ENCODE measurements at places on chromosomes 7 and 10. TPM values are rescaled to one million over a fixed set of nuclear protein-coding genes. Genes with fewer than 3 reads are reported as not detected.

DNA sequence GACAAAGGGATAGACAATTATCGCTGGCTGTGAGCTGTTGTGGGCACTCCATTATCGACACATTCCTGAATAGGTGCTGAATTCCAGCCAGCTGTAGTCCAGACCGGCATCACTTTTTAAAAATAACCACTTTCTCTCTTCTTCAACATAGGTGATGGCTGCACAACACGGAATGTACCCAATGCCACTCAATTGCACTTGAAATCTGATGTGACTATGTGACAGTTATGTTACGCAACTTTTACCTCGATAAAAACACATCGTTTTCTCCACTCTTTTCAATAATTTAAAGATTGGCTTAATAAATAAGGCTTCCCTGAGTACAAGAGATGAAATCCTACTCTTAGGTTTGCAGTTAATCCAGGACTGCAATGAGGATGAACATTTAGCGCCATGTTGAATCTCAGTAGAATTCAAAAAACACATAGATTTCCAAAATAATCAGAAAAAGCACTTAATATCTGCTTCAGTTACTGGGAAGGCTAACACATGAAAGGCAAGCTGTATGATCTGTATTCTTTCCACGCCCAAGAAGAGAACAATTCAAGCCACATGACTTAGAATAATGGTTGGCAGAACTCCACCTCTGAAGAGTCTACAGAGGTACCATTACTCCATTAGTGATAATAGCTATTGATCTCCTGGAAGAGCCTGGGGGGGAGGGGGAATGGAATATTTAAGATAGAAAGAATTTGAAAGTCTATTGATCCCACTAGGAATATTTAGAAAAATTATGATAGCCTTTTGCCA is 3.6 kb downstream of the YWHAG start:
- H3K4me3 ChIP-seq: no peak overlapping the region
- DNase-seq: no peak
- peaks cover 35% of the 10 kb centered on the region for H3K36me3 ChIP-seq
- H3K4me1 ChIP-seq: peaks cover 25% of the 10 kb centered on the region

DNA sequence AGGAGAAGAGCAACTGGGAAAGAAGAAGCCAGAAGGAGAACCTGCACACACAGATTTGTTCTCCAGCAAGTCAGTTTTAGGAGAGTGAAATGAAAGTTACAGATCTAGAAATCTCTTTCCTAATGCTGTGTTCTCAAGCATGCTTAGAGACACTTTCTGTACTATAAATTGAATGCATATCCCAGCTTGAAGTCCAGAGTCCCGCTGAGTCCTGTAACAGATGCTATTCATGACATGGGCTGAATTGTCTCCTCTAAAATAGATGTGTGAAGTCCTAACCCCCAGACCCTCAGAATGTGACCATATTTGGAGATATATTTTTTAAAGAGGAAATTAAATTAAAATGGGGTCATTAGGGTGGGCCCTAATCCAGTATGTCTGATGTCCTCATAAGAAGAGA is 46.9 kb upstream of the GJD4 start:
- no peaks in the 10 kb centered on the region for H3K27me3 ChIP-seq
- H3K4me3 ChIP-seq: no peak overlapping the region
- H3K36me3 ChIP-seq: peaks cover 4% of the 10 kb centered on the region
- H3K27ac ChIP-seq: no peak overlapping the region
- H3K4me1 ChIP-seq: no peaks in the 10 kb centered on the region

DNA sequence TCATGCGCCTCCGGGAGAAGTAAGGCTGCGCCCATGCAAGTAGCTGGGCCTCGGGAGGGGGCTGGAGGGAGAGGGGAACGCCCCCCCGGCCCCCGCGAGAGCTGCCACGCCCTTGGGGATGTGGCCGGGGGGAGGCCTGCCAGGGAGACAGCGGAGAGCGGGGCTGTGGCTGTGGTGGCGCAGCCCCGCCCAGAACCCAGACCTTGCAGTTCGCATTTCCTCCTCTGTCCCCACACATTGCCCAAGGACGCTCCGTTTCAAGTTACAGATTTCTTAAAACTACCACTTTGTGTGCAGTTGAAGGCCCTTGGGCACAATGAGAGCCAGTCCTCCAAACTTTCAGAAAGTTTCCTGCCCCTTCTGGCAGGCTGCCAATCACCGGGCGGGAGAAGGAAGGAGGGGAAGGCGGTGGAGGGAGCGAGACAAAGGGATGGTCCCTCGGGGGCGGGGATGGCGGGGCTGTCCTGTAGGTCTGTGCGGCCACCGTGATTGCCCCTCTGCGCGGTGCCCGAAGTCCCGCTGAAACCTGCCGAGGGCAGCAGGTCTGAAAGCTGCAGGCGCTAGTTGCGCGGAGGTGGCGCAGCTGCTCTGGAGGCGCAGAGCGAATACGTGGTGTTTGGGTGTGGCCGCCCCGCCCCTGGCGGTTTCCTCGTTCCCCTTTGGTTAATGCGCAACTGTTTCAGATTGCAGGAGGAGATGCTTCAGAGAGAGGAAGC is 2.1 kb downstream of the VIM start:
- peak overlapping the region; percentile 85 for H3K4me3 ChIP-seq
- peak; percentile 33 for DNase-seq
- H3K27me3 ChIP-seq: peaks cover 43% of the 10 kb centered on the region
- peaks cover 8% of the 10 kb centered on the region for H3K36me3 ChIP-seq
- peak overlapping the region; percentile 97 for H3K27ac ChIP-seq

DNA sequence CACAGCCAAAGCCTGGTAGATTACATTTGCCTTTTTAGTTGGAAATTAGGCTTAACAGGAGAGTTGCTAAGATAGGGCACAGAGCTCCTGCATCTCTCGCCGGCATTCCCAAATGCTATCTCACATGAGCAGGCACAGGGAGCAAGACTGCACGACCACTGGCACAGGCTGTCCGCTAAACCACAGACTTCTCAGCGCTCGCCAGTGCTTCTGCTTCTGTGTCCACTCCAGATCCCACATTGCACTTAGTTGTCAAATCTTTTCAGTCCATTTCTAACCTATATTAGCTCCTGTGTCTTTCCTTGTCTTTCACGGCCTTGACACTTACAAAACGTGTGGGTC is 138.9 kb downstream of the EGFR start:
- peaks cover 18% of the 10 kb centered on the region for H3K36me3 ChIP-seq
- no peaks in the 10 kb centered on the region for H3K27me3 ChIP-seq
- H3K4me3 ChIP-seq: no peak overlapping the region
- no peak overlapping the region for H3K27ac ChIP-seq

GRCh38 chr7:116871061-116871700 is 8.8 kb downstream of the CAPZA2 start:
- no peaks in the 10 kb centered on the region for H3K27me3 ChIP-seq
- H3K4me1 ChIP-seq: peaks cover 7% of the 10 kb centered on the region
- H3K36me3 ChIP-seq: peaks cover 8% of the 10 kb centered on the region
- peak overlapping the region; percentile 9 for H3K27ac ChIP-seq
- no peak for DNase-seq

LRRD1 gene
- total RNA-seq: 0.31 TPM

- H3K27me3 ChIP-seq: peaks cover 10% of the 10 kb centered on the region
- H3K4me1 ChIP-seq: peaks cover 11% of the 10 kb centered on the region
- H3K27ac ChIP-seq: no peak overlapping the region
- H3K36me3 ChIP-seq: no peaks in the 10 kb centered on the region
These were observed 288.8 kb downstream of the CAMK1D start for GRCh38 chr10:12638103-12638502.

WBP1L gene
- 30.7 TPM for total RNA-seq

CYP2C19 gene
- total RNA-seq: 0.42 TPM

DNA sequence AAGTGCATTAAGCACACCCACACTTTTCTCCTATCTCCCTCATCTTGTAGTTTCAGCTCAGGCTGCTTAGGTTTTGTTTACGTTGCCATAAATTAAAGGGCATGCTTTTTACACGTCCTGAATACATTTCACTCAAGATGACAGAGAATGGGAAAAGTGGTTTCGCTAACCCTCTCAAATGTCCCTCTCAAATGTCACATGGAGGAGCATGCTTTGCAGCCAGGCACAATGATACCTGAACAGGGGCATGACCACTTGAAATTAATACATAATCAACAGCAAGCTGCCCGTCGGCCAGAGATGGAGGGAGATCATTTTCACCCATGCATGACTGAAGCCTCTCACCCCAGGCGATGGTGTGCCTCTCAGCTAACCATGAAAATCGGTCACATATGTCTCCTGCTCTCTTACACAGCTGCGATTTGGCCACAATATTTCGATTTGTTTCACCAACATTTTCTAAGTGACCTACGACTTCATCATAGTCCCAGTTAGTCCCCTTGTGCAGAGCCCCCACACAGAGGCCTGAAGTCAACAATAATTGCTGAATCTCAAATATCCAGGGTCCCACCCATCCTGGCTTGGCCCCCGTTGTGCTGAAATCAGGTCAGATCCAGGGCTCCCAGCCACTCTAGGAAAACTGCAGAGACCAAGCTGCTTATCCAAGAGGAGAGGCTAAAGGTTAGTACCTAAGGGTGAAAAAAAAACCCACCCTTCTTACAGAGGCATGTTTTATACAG is 373.9 kb upstream of the NFE2L3 start:
- no peaks in the 10 kb centered on the region for H3K36me3 ChIP-seq
- H3K27ac ChIP-seq: no peak overlapping the region
- H3K4me1 ChIP-seq: peaks cover 10% of the 10 kb centered on the region
- H3K27me3 ChIP-seq: no peaks in the 10 kb centered on the region

GRCh38 chr7:17600340-17600752 is 301.9 kb downstream of the AHR start:
- no peaks in the 10 kb centered on the region for H3K4me1 ChIP-seq
- H3K27me3 ChIP-seq: no peaks in the 10 kb centered on the region
- H3K27ac ChIP-seq: no peak overlapping the region
- peaks cover 2% of the 10 kb centered on the region for H3K36me3 ChIP-seq
- no peak for DNase-seq

DNA sequence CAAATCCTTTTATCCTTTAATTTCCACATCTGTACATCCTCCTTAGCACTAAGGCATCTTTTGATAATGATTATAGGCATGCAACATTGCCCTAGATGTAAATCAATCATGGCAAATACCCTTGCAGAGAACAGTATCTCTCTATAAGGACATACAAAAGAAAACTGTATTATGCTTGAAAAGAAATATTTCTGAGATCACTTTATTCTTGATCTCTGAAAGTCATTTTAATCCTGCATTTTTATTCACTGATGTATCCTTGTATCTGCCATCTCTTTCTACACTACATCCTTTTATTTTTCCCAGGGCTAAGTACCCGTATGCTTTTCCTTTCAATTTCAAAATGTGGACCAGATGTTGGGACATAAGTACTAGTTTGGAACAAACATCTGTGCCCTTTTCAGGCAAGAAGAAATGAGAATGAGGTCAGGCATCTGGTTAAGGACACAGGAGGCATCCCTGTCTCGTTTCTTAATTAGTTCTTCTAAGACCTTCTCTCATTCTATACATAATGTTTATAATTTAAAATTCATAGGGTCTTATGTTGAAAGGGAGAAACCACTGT is 338.6 kb downstream of the CNTNAP2 start:
- no peaks in the 10 kb centered on the region for H3K27me3 ChIP-seq
- no peaks in the 10 kb centered on the region for H3K4me1 ChIP-seq
- H3K27ac ChIP-seq: no peak overlapping the region
- H3K4me3 ChIP-seq: no peak overlapping the region
- DNase-seq: no peak
- H3K36me3 ChIP-seq: no peaks in the 10 kb centered on the region

DNA sequence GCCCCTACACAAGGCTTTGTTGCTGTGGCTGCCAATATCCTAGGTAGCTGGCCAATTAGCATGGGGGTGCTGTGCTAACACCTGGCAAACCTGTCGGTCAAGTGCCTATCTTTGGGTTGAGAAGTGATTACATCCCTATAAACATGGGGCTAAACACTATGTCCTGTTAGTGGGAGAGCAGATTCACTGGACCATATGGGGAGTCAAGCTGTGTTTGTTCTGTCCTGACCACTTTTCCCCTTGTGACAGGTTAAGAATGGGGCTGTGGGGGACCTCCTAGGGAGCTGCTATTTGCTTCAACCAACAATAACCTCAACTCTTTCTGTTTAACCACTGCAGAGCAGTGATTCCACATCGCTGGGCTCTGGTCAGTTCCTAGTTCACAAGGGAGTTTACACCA is 151.5 kb upstream of the AOAH start:
- H3K4me1 ChIP-seq: peaks cover 38% of the 10 kb centered on the region
- peaks cover 22% of the 10 kb centered on the region for H3K36me3 ChIP-seq
- H3K4me3 ChIP-seq: no peak overlapping the region
- no peak for DNase-seq
- no peaks in the 10 kb centered on the region for H3K27me3 ChIP-seq

GRCh38 chr10:49332333-49332732 is 33.4 kb downstream of the C10orf71 start:
- no peak overlapping the region for H3K27ac ChIP-seq
- DNase-seq: no peak
- H3K4me3 ChIP-seq: no peak overlapping the region
- H3K27me3 ChIP-seq: peaks cover 32% of the 10 kb centered on the region

DNA sequence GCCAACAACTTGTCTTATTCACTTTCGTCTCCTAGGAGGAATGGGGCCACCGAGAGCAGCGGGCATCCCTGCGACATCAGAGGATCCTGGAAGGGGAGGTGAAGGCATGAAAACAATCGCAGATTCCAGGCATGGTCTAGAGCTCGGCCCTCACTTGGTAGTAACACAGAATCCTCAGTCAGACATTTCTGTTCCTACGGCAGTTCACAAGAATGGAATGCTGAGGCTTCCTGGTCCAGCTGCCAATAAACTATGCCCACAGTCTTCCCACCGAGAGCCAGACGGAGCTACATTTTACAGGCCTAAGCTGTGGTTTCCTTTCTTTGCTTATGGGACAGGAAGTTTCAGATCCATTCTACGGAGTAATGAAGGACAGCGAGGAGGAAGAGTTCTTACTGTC is 75.8 kb downstream of the OR13A1 start:
- no peak overlapping the region for H3K27ac ChIP-seq
- peaks cover 3% of the 10 kb centered on the region for H3K27me3 ChIP-seq
- no peak overlapping the region for H3K4me3 ChIP-seq
- no peaks in the 10 kb centered on the region for H3K36me3 ChIP-seq

- H3K27me3 ChIP-seq: no peaks in the 10 kb centered on the region
- no peaks in the 10 kb centered on the region for H3K36me3 ChIP-seq
- H3K4me1 ChIP-seq: no peaks in the 10 kb centered on the region
- no peak overlapping the region for H3K4me3 ChIP-seq
- DNase-seq: no peak
These were observed 38.7 kb upstream of the PCLO start for GRCh38 chr7:83201355-83201754.

DNA sequence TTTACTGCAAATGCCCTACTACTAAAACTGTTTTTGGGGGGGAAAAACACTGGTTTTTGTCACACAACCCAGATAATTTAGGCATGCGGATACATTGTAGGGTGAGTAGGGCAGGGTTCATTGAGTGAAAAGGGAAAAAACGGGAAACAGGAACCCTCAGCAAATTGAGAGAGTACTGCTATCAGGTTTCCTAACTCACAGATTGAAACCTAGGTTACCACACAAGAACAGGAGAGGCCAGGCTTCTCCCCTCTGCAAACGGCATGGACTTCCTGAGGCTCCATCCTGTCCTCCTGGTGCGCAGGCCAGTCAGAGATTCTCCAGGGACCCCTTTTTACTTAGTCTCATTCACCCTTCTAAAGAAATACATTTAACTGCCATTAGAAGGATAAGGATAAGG is 30.6 kb downstream of the AVL9 start:
- no peak overlapping the region for H3K27ac ChIP-seq
- no peaks in the 10 kb centered on the region for H3K27me3 ChIP-seq
- no peak overlapping the region for H3K4me3 ChIP-seq
- no peak for DNase-seq

GNGT1 gene
- not detected for total RNA-seq

All from progenitor cell of endocrine pancreas (in vitro differentiated cells).